ENCODE measurements at places on chromosomes 3 and 15.

DNA sequence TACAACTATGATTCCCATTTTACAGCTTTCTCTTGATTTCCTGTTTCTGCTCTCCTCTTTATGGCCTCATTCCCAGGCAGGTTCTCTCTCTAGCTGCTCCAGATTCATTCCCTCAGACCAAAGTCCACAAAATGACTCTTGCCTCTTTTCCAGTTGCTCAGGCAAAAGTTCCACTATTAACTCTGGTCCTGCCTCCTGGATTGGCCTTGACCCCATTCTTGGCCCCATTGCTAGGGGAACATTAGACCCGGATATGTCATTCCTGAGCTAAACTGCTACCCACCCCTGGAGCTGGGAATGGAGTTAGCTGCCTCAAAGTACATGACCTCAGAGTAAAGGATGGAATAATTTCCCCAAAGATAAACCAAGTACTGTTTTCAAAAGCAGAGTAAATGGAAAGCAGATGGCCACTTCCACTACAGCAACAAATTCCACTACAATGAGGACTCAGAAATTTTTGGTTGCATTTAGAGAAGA, 73.0 kb upstream of the GAP43 start:
- DNase-seq = no peak

- DNase-seq = no peak
Observed at GRCh38 chr3:177693616-177694264, 496.5 kb upstream of the TBL1XR1 start.

GRCh38 chr15:41150279-41150678, 34.2 kb upstream of the INO80 start:
- no peak for DNase-seq

DNA sequence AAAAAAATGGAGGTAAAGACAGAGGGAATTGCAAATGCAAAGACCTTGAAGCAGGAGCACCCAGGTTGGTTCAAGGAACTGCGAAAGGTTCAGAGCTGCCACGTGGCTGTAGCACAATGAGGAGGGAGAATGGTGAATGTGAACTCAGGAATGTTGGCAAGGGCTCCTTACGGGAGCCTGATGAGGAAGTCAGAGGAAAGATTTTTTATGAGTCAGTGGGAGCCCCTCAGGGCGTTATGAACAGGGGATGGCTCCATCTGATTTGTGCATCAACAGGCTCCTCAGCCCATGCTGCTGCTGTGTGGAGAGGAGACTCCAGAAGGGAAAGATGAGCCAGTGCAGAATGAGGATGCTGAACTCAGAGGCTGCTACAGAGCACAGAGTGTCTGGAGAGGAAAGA, 194.4 kb downstream of the ARRDC4 start:
- no peak for DNase-seq

GRCh38 chr3:146638718-146639117, 33.6 kb upstream of the PLSCR5 start:
- DNase-seq = peak; percentile 61

DNA sequence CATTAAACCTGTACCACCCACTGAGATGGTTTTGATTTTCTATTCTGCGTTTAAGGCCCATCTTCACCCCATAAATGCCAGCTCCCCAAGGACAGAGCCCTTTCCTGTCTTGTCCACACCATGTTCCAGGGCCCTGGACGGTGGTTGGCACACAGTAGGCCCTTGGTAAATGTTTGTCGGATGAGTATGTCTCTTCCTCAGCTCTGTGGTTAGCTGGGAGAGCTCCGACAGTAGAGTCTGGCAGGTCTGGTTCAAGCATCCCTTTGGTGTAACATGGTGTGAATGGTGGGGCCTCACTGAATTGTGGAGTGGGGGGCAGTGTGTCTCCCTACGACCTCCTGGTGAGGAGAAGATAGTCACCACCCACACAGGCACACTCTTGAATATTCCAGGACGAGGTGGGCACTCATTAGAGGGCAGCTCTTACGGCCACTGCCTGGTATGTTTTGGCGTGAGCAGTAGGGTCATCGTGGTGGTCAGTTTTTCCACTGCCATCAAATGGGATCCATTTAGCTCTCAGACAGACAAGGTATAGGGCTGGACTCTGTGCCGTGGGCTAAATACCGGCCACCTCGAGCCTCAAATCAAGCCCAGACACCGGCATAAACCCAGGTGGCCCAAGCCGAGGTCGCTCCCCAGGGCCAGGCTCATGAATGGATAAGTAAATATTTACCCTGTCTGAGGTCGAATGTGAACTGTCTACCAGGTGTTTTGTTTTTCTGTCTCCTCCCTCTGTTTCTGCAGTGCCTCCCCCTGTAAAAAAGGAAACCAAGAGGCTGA, 61.3 kb downstream of the SMAD3 start:
- no peak for DNase-seq

DNA sequence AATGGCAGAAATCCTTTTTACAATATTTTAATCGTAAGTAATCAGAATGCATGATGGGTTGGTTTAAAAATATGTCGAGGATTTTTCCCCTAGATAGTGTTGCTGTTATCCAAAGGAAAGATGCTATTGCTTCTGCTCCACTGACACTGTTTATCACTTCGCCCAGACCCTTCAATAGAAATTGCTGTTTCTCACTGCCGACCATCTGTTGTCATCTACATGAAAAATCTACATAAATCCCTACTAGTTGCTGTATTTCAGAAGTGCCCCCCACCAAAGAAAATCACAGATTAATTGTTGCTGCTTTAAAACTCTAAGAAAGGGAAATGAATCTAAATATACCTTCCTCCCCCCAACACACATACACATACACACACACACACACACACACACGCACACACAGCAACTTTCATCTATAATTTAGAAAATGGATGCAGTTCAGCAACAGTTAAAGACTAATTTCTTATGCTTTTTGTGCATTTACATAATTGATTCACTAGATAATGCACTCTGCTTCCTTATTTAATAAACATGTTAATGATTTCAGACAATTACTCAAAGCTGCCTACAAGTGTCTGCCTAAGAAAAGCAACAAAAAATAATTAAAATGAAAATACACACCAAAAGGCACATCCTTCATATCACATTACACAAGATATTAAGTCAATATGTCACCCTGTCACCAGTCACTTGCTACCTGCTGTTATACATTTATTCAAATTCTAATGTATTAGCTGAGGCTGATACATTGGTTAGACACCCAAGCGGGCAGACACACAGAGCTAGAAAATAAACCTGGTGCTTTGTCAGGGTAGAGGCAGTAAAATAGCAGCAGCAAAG, 82.8 kb downstream of the RORA start:
- no peak for DNase-seq

All from Kasumi-1 (cell line).